ENCODE measurements at places on chromosomes 12 and 14. TPM values are rescaled to one million over a fixed set of nuclear protein-coding genes. Genes with fewer than 3 reads are reported as not detected.

- DNase-seq = no peak
Measured at GRCh38 chr14:99937475-99938244, 127.6 kb upstream of the EVL start.

The SCN8A gene
- total RNA-seq = 10.7 TPM

The EIF2S3B gene
- 5.3 TPM for total RNA-seq

- DNase-seq = no peak
Measured at GRCh38 chr12:88644946-88645702, 64.9 kb upstream of the KITLG start.

- no peak for DNase-seq
Measured at GRCh38 chr12:115210533-115211252, 526.7 kb upstream of the TBX3 start.

GRCh38 chr14:91223028-91223783, 21.3 kb downstream of the GPR68 start:
- DNase-seq = no peak

All from H1 (cell line).